ENCODE measurements at places on chromosomes 6 and 20. TPM values are rescaled to one million over a fixed set of nuclear protein-coding genes. Genes with fewer than 3 reads are reported as not detected.

HEBP2 gene
- polyA plus RNA-seq = 123 TPM

CRISP3 gene
- polyA plus RNA-seq = 0.06 TPM

PDE7B gene
- polyA plus RNA-seq = 3.7 TPM

SPATS1 gene
- not detected for polyA plus RNA-seq

TPD52L1 gene
- polyA plus RNA-seq = 42.5 TPM

PAX1 gene
- not detected for polyA plus RNA-seq

KCNK16 gene
- not detected for polyA plus RNA-seq

PPP1R3G gene
- polyA plus RNA-seq = 5.5 TPM

PM20D2 gene
- 3.2 TPM for polyA plus RNA-seq

CAPN11 gene
- 0.37 TPM for polyA plus RNA-seq

BEND6 gene
- polyA plus RNA-seq = 0.09 TPM

FAM209B gene
- polyA plus RNA-seq = 1.1 TPM

SLC17A5 gene
- 1.9 TPM for polyA plus RNA-seq

HLA-DMB gene
- polyA plus RNA-seq = 7.8 TPM

PRRT1 gene
- polyA plus RNA-seq = 1.1 TPM

LZTS3 gene
- 9.1 TPM for polyA plus RNA-seq

Measured in heart right ventricle (tissue), 16 donors.